ENCODE measurements at places on chromosomes 7 and 10. TPM values are rescaled to one million over a fixed set of nuclear protein-coding genes. Genes with fewer than 3 reads are reported as not detected.

- no peak for DNase-seq
These were observed 171.3 kb upstream of the ITGB1 start for GRCh38 chr10:33129141-33129995.

The UPK3B gene
- 0.46 TPM for total RNA-seq

DNA sequence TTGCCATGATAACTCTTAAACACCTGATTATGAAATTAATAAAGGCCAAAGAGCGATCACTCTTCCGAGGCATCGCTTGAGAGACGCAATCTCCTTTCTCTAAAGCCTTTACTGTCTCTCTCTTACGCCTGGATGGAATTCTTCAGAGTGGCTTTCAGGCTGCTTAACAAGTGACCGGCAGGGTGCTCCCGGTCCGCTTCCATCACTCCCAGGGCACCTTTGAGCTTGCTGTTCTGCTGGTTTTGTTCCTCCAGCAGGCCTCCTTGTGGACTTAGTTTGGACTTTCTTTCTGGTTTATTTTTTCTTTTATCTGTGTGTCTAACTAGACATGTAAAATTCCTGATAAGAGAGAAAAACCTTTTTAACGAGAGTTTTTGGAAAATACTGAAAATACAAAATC, 60.9 kb downstream of the MRPL32 start:
- no peak for DNase-seq

GRCh38 chr10:37476285-37476684, 350.9 kb downstream of the ANKRD30A start:
- no peak for DNase-seq

The SLC39A12 gene
- total RNA-seq, result not detected

The HTR7 gene
- not detected for total RNA-seq

DNA sequence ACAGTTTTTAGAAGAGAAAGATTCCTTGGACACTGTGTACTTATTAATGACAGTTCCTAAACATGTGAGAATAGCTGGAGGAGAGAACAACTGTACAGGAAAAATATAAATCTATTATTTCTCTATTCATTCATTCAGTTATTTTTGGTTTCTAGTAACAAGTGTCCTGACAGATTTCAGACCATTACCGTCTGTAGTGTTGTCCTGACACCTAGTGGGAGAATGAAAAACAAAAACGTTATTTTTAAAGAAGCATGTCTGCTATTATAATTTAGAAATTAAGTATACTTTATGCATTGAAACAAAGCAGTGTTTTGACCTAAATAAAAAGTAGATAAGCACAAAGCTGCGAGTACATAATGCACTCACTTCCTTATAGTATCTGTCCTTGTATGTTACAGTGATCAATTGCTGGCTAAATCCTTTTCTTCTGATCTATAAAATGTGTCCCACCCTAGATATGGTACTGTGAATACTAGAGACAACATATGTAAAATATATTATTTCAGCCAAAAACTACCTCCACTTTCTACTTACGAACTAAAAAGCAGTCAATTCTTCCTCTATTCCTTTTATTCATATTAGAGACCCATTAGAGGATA, 575.6 kb downstream of the ARL4A start:
- no peak for DNase-seq

The HSPA12A gene
- 0.41 TPM for total RNA-seq

- no peak for DNase-seq
These were observed 19.2 kb downstream of the TMEM270 start for GRCh38 chr7:73879977-73880681.

The CD36 gene
- total RNA-seq, result not detected

GRCh38 chr10:6279540-6280267, 77.0 kb downstream of the PFKFB3 start:
- no peak for DNase-seq

The SLC37A3 gene
- total RNA-seq, result 47.5 TPM

DNA sequence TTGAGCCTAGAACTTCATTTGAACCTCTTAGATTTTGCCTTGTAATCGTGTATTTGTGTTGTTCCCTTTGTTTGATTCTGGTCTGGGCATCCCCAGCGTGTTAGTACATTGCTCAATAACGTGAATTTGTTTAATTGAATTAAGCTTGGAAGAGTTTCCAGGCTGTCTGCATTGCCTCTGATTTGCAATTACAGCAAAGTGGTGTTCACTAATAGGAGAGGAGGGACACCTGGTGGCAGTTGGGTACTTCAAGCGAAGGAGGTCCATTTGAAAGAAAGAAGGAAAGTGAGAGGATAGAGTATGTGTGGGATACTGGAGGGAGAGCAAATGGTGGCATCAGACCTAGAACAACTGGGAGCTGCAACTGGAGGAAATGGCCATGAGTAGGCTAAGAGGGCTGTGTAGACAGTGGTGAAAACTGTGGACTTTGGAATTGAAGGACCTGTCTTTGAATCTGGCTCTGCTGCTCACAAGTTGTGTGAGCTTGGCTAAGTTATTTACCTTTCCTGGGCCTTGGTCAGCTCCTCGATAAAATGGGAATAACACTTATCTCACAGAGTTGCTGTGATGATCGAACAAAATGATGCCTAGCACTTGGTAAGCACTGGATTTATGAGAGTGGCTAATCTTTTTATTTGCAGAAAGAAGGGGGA, 15.1 kb downstream of the LSMEM1 start:
- DNase-seq, result peak; percentile 58

- no peak for DNase-seq
These were observed 24.1 kb downstream of the UBE2D1 start for GRCh38 chr10:58358947-58359346.

The CALML3 gene
- not detected for total RNA-seq

GRCh38 chr10:71362141-71362540, 34.6 kb upstream of the CDH23 start:
- no peak for DNase-seq

- DNase-seq, result no peak
These were observed 96.3 kb downstream of the RNF216 start for GRCh38 chr7:5685205-5685604.

The CELF2 gene
- total RNA-seq, result 119 TPM

GRCh38 chr10:119478111-119478802, 64.3 kb downstream of the RGS10 start:
- peak; percentile 72 for DNase-seq

DNA sequence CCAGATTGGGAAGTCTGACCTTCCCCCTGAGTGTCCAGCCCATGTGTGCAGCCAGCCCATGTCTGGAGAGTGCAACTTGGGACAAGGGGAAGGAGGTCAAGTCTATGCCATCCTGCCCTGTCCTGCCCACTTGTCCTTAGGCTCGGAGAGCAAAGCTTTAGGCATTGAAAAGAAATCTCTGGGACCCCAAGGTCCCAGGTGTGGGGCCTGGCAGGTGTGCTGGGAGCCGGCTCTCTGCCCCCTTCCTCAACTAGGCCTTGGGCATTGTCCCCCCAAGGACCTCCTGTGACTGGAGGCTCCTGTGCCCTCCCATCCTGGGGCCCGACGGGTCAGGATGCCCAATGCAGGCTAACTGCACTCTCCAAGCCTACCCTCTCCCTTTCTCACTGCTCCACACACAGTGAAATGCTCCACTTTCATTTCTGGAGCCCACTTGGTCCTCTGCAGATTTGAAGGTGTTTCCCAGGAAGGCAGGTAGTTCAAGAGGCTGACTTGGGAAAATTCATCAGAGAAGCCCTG, 124.7 kb downstream of the PTPN20 start:
- DNase-seq, result no peak

DNA sequence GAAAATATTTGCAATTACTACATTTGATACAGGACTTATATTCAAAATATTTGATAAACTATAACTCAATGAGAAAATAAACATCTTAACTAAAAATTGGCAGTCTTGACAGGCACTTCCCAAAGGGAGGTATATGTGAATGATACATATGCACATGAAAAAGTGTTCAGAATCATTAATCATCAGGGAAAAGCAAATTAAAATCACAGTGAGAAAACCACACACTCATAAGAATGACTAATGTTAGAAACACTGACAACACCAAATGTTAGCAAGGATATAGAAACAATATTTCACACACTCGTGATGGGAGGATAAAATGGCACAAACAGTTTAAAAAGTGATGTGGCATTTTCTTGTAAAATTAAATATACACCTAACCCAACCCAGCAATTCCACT, 4.1 kb upstream of the VPS26A start:
- no peak for DNase-seq

The SPRN gene
- total RNA-seq, result not detected

- DNase-seq, result no peak
These were observed 8.6 kb downstream of the TRIM56 start for GRCh38 chr7:101093906-101094305.

- peak; percentile 24 for DNase-seq
These were observed 274.7 kb upstream of the HGF start for GRCh38 chr7:82044497-82045080.

GRCh38 chr7:1640376-1641172, 29.5 kb upstream of the ELFN1 start:
- DNase-seq, result no peak

GRCh38 chr7:78563191-78563590, 764.6 kb downstream of the PHTF2 start:
- DNase-seq, result no peak

DNA sequence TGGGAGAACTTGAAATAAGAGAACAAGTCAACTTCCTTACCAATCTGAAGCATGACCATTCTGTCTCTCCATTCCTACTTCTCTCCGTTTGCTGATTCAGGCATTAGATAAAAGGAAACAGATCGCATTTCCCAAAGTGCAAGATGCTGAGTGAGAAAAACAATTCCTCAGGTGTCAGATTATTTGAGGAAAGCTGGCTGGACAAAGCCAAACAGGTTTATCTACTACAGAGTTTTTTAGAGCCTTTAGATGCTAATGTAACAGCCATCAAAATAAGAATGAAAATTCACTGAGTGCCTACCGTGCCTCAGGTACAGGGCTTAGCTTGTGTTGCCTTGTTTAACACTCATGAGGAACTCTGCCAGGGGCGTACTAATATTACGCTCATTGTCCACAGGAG, 135.9 kb upstream of the MBL2 start:
- no peak for DNase-seq

The CYP3A7 gene
- not detected for total RNA-seq

GRCh38 chr10:79282388-79282787, 64.9 kb upstream of the PPIF start:
- DNase-seq, result no peak

The TSPAN12 gene
- total RNA-seq, result not detected

The SEC31B gene
- 36.0 TPM for total RNA-seq

GRCh38 chr7:158910254-158911053, 54.1 kb downstream of the DYNC2I1 start:
- DNase-seq, result no peak

Measured in activated CD4-positive, alpha-beta T cell treated with anti-CD3 and anti-CD28 coated beads for 36 hours (primary cell).